ENCODE measurements at places on chromosomes 2 and 18. TPM values are rescaled to one million over a fixed set of nuclear protein-coding genes. Genes with fewer than 3 reads are reported as not detected.

Gene EN1
- 0.16 TPM for total RNA-seq

Gene GPR148
- not detected for total RNA-seq

Gene SLC4A3
- total RNA-seq: 9.8 TPM

Gene OBSL1
- total RNA-seq: 149 TPM

Gene SERPINB12
- total RNA-seq: not detected

Gene PRR30
- total RNA-seq: not detected

Gene ANXA4
- 31.9 TPM for total RNA-seq

Gene HJURP
- total RNA-seq: 9.8 TPM

Gene FMNL2
- 73.3 TPM for total RNA-seq

Gene UGGT1
- total RNA-seq: 79.1 TPM

Gene LOXL3
- 22.8 TPM for total RNA-seq

Gene MC4R
- 1.2 TPM for total RNA-seq

Gene BMP10
- total RNA-seq: not detected

Gene TMEM247
- not detected for total RNA-seq

Gene NT5DC4
- total RNA-seq: 0.22 TPM

Gene TEX44
- not detected for total RNA-seq

Gene TYW5
- 19.2 TPM for total RNA-seq

Gene MC2R
- not detected for total RNA-seq

Gene HOXD9
- 1.0 TPM for total RNA-seq

Gene PRKAG3
- 1.5 TPM for total RNA-seq

Gene KCNG2
- total RNA-seq: 1.9 TPM

Gene GALR1
- 0.16 TPM for total RNA-seq

Gene CCNT2
- 103 TPM for total RNA-seq

Gene CAPN14
- 0.60 TPM for total RNA-seq

Gene DLGAP1
- total RNA-seq: 25.9 TPM

Gene ABCG5
- total RNA-seq: 0.27 TPM

Gene KIAA2012
- total RNA-seq: not detected

Gene MYL1
- total RNA-seq: 417 TPM

Gene TRABD2A
- 0.77 TPM for total RNA-seq

Gene AKAIN1
- total RNA-seq: 1.3 TPM

Gene ESPNL
- 1.2 TPM for total RNA-seq

Gene UGT1A7
- total RNA-seq: not detected

Gene VSNL1
- total RNA-seq: 12.9 TPM

Gene REG1A
- total RNA-seq: not detected

Gene FBLN7
- total RNA-seq: 17.3 TPM

Gene PROC
- total RNA-seq: not detected

Gene RTP5
- total RNA-seq: not detected
